NCI-H1092 (cell line): ENCODE measurements at places on chromosomes 12 and 14.

GRCh38 chr12:84294246-84294645 lies 618.4 kb downstream of the SLC6A15 start:
- no peak for DNase-seq

GRCh38 chr14:35399083-35399937 lies 5.2 kb downstream of the NFKBIA start:
- no peak for DNase-seq

GRCh38 chr14:94581127-94581999 lies at the start of gene SERPINA5:
TSS of gene SERPINA5 (plus strand) at chr14:94581426. CDS start at chr14:94587363, 5,937 bp downstream.
- no peak for DNase-seq

GRCh38 chr14:70999117-70999516 lies 91.9 kb downstream of the PCNX1 start:
- no peak for DNase-seq

- DNase-seq = no peak
Measured at GRCh38 chr12:33323823-33324222, 115.8 kb downstream of the SYT10 start.

GRCh38 chr12:41287500-41288141 lies 99.5 kb downstream of the PDZRN4 start:
- no peak for DNase-seq
